ENCODE measurements at places on chromosomes 1 and 21. TPM values are rescaled to one million over a fixed set of nuclear protein-coding genes. Genes with fewer than 3 reads are reported as not detected.

DNA sequence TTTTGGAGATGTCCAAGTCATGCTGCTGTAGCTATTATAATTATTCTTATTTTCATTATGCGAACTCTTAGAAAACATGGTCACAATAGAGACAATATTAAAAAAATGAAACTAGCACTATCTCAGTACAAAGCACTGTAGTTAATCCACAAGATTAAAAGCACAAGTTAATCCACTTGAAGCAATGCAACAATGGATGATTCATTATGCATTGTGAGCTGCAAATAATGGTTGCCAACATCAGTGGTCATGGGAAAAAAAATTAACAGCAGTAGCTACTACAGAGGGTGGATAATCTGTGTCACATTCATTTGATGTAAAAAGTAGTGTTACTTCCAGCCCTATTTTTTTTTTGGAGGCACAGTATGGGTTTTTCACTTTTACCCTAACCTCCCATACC lies 56.7 kb downstream of the DPT start:
- no peak for DNase-seq

DNA sequence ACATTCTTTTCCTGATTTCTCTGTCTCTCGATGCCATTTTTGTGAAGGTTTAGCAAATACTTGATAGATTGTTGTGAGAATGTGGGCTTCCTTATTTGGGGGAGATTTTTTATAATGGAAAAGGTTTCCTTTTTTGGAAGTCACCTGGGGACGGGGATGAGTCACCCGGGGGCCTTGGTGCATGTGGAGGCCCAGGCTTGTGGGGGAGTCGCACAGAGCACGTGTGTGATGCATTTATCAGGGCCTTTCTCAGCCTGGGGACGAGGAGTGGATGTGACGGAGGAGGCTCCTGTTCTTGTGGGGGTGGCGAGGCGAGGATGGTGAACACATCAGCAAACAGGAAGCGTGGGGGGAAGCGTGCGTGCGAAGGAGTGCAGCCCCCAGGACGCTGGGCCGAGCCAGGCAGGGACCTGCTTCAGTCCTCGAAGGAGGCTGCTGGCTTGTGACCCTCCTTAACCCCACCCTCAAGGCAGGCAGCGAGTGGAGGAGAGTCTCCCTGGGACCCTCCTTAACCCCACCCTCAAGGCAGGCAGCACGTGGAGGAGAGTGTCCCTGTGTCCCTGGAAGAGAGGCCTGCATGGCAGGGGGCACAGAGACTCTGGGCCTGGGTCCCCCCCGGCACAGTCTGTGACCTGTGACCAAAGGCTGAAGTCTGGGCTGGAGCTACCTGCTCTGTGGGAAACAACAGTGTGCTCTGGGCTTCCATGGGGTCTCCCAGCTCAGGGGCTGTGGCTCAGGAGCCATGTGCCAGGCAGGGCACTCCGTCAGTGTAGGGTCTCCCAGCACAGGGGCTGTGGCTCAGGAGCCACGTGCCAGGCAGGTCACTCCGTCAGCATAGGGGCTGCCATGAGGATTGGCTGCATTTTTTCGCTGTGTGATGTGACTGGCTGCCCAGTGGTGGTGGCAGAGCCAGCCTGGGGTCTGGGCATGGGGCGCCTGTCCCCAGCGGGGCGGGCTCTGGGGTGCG lies 57.2 kb downstream of the AGPAT3 start:
- DNase-seq: peak; percentile 37

GRCh38 chr1:152876827-152877226 lies 1.3 kb upstream of the SMCP start:
- DNase-seq: no peak

Gene PAFAH2
- 9.1 TPM for total RNA-seq

Gene PTPRC
- total RNA-seq: 7.8 TPM

DNA sequence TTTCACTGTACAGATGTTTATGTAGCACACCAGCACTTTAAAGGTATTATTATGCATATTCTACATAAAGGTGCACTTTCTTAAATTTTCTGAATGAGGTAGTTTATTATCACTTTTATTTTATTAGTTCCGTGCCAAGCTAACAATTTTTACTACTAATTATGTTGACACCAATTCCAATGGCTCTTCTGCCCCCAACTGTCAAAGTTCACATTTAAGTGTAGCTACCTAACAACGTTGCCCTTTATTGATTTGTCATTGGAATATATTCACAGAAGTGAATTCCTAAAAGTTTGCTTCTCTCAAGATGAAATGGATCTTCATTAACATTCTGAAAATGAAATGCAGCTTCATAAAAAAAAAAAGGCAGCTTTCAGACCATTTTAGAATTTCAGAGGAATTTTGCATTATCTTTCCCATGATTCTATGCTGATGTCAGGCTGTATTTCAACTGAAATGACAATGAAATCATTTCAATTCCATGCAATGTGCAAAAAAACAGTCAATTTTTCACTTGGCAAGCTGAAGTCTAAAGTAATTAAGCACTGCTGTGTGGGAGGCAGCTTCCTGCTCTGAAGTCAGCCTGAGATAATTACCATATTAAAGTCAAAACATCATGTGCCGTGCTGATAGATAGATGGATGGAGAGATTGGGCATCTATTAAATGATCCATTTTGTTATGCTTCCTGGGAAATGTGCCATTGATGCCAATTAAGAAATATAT lies 229.2 kb downstream of the TTLL7 start:
- no peak for DNase-seq

DNA sequence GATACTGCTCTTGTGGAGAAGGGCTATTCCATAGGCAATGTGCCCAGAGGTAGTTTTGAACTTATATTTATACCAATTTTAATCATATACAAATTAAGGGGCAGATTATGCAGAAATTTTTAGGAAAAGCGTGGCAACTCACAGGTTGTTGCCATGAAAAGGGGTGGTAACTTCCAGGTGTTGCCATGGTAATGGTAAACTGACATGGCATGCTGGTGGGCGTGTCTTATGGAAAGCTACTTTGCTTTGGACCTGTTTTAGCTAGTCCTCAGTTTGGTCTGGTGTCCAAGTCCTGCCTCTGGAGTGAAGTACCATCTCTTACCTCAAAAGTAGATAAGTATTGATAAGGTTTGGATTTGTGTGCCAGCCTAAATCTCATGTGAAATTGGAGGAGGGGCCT lies 7.9 kb upstream of the IL23R start:
- DNase-seq: no peak

- DNase-seq: peak; percentile 88
Observed at GRCh38 chr1:205543351-205544301, 39.2 kb downstream of the CDK18 start.

DNA sequence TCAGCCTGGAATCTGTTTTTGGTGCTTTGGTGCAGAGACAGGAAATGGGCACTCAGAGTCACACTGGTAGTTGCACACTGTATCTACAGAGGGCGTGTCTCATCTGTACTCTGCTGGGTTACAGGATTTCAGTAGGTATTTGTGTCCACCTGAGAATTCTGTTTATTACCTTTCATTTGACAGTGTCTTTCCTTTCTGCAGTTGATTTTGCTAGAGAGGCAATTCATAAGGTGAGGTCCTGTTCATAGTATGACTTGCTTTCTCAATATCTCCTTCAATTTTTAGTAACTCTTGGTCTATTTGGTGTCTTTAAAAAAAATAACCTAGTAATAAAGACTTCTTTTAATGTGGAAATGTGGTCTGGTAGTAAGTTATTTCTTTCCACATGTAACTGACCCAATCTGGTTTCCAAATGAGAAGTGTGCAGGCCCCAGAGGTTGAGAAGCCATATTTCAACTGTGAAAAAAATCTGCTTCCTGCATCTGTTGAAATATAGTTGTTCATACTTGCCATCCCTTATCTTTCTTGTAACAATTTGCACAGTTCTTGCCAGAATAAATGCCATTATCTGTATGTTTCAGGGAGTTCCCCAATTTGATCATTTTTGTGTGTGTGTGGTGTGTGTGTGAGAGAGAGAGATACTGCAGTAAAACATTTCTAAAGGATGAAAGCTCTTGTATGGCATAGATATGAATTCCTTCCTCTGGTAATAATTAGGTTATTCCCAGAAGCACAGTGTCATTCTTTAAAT lies 78.4 kb upstream of the DNAJC6 start:
- DNase-seq: no peak

- no peak for DNase-seq
Observed at GRCh38 chr21:31564439-31564838, 95.1 kb upstream of the SOD1 start.

Gene SH3BP5L
- total RNA-seq: 24.6 TPM

DNA sequence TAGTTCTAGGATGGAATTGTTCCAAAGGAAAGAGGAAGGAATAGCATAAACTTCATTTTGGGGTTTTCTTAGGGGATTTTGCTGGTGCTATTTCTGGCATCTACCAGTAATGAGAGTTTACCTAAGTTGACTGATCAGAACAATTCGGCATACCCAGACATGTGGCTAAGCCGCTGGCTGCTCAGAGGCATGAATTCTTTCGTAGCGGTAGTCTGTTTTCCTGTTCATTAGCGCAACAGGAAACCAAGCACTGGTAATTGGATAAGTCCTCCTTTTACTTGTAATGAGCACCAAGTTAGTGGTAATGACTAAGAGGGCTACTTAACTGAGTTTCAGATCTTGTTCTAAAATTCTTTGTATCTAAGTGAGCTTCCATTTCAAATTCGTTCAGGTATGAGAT lies 38.6 kb downstream of the C21orf91 start:
- no peak for DNase-seq

Gene PLEKHN1
- not detected for total RNA-seq

Gene CELA3B
- 2.6 TPM for total RNA-seq

- DNase-seq: no peak
Observed at GRCh38 chr1:87394982-87395381, 66.3 kb downstream of the LMO4 start.

Gene FAM177B
- 0.48 TPM for total RNA-seq

DNA sequence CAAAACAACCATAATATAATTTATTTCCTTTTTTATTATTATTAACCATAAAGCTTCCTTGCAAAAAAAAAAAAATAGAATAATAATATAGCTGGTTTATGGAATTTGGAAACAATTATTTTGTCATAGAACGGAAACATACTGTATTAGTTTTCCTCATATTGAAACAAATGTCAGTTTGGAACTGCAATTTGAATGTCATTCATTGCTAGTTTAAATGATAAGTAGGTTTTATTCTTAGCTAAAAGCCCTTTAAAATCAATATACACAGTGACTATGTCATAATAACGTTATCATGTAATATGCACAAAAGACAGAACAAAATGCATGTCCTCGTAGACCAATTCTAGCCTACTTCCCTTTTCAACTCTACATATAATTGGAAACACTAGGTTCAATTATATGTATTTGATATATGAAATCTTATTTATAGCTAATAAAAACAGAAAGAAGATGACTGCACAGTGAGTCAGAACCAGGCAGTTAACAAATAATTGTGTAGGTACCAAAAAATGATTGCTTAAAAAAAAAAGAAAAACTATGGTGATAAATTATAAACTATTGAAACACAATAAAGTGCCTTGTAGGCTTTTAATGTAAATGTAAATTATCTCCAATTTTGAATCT lies 85.2 kb upstream of the EXO1 start:
- DNase-seq: no peak

DNA sequence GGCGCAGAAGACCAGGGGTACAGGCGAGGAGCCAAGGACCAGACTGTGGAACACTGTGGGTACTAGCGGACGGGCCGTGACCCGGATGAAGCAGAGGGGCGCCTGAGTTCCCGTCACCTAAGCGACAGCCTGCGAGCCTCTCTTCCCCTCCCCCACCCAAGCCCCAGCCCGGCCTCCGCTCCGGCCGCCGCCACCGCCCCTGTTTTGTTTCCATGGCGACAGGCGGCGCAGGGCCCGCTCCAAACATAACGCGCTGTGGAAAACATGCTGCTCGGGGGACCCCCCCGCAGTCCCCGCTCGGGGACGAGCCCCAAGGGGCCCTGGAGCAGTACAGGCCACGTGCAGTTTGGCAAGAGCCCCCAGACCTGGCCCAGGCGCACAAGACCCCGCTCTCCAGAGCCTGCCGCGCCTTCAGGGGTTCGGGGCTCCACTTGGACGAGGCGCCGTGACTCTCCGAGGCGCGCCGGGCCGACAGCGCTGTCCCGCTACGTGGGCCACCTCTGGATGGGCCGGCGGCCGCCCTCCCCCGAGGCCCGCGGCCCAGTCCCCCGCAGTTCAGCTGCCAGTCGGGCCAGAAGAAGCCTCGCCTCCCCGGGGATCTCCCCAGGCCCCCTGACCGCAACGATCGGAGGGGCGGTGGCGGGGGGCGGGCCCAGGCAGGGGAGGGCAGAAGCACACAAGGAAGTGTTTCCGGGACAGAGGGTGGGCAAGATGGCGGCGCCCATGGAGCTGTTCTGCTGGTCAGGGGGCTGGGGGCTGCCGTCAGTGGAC lies at the start of gene MTX1:
Gene MTX1 (plus strand): TSS at position 155 of the 771 bp plus-strand sequence. CDS start 110 bp downstream, at position 265.
- DNase-seq: peak; percentile 95

GRCh38 chr1:43549921-43550597 lies 19.4 kb downstream of the PTPRF start:
- DNase-seq: no peak

Gene PCSK9
- total RNA-seq: 0.45 TPM

DNA sequence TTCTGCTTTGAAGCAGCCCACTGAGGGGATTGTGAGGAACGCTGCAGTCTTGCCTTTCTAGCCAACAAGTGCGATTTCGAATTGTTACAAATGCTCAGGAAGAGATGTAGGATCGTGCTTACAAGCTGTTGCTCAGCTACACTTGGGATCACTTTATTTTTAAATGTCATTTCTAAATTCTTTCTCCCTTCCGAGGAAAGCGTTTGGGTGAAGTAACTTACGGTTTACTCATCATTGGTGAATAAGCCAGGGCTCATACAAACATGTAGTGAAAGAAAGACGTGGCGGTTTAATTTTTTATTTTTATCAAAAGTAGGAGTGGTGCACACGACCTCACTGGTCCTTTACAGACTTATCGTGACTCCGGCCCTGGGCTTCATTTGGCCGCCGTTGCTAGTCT lies 386.6 kb downstream of the KIF26B start:
- DNase-seq: no peak

GRCh38 chr1:173255214-173255813 lies 48.2 kb upstream of the TNFSF4 start:
- no peak for DNase-seq

DNA sequence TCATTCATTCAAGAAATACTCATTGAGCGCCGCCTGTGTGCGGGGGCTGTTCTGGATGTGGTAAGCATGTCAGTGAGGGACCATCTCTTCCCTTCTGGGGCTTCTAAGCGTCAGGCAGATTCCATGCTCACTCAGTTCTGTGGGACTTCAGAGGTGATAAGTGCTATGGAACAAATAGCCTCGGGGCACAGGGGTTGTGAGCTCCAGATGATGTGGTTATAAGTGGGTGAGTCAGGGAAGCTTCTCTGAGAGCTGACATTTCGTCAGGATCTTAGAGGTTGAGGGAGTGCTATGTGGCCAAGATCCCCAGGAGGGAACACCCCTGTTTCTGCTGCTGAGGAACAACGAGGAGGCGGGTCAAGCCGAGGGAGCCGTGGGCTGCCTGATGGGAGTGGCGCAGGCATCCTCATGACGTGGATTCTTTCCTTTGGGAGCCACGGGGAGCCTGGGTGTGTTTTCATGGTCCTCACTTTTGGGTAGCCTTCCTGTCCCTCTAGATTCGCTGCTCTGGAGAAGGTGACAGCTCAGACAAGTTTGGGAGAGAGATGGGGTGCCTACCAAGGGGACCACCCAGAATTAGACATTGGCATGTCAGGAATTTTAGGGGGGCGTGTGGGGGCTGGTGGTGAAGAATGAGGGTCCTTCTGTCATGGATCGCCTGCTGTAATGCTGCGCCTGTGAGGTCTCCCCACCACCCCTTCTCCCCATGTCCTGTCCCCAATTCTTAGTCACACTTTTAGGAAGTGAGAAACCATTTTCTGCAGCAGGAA lies 38.5 kb downstream of the HUNK start:
- DNase-seq: no peak

Measured in heart left ventricle (tissue), 16 donors.